ENCODE measurements at places on chromosomes 1 and 21.

DNA sequence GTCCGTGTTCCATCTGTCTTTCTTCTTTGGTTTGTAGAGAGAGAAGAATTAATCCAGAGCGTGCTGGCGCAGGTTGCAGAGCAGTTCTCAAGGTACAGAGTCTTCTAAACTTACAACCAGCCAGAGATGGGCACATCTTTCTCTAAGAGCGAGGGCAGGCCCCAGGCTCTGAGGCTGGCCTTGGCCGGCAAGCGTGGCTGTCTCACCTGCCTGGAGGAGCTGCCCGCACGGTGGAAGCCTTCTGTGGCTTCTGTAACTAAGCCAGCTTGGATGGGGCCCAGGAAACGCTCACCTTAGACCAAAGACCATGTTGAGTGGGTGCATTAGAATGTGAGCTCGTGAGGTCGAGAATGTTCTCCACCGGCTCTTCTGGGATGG lies 78.6 kb downstream of the PDE9A start:
- no peak for DNase-seq

DNA sequence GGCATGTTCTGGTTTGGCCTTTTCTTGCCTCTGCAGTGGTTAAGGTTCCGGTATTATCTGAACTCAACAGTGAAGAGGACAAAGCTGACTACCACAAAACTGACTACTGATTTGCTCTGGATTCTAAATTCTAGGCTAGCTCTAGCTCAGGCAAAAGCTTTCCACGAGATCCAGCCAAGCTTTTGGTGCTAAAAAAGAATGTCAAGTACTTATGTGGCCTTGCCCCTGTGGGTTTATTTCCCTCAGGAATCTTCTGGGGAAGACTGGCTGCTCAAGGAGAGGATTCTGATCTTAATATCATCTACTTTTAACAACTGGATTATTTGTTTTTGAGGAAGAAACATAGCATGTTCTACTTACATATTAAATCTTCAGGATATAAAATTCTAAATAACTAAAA lies 26.1 kb upstream of the MTMR11 start:
- DNase-seq, result no peak

DNA sequence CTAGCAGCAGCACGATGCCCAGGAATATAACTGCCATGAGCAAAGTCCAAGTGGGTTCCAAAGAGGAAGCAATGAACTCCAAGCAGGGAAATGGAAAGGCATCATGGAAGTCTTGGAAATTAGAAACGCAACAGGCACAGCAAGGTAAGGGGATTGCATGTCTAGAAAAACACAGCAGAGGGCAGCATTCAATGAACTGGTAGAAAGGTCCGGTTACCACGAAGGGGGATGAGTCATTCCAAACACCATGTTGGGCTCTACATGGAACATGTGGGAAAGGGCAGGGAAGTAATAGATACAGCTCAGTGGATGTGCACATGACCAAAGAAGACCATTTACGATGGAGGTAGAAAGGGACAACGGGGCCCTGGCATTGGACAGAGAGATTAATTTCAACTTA lies 36.4 kb downstream of the RXRG start:
- no peak for DNase-seq

DNA sequence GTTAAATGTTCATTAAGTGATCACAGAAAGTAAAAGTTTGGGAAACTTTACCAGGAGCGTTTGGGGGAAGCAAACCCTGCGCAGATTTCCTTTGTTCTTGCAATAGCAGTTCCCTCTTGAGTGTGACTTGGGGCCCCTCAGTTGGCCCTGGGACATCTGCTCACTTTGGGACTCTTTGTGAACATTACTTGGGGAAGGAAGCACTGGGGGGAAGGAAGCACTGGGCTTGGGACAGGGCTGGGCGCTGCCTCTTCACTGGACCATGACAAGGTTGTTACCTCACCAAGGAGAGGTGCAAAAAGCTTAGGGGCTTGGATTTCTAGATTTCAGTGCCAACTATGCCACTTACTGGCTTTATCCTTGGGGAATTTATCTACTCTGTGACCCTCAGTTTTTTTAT lies 63.5 kb downstream of the ETS2 start:
- DNase-seq, result no peak

DNA sequence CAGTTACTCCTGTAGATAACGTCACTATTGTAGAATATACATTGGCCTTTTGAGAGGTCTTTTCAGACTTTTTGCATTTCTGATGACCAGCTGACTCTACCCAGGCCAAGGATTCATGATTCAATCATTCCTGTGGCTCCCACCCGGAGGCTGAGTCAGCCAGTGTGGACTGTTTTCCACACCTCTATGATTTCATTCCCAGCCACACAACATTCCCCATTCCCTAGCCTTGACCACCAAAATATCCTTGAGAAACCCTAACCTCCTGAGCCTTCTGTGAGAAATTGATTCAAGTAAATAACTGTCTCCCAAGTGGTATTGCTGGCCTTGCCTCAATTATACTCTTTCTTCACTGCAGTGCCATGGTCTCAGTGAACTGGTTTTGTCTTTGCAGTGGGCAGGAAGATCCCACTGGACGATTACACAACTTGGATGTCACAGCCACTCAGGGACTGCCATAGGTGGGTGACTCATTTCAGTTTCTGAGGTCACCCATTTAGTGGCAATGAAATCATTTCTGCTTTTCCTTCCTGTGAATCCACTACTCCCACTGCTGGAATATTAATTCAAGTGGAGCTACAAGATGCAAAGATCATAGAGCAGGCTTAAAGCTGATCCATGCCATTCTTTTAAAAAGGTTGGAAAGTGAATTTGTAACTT lies 518.6 kb upstream of the ZP4 start:
- no peak for DNase-seq

GRCh38 chr21:18499761-18500376 lies 96.3 kb upstream of the TMPRSS15 start:
- peak; percentile 67 for DNase-seq

GRCh38 chr21:43902441-43902840 lies 37.4 kb downstream of the AGPAT3 start:
- no peak for DNase-seq

GRCh38 chr1:61743431-61743705 lies 1.1 kb downstream of the PATJ start:
- DNase-seq, result no peak

- DNase-seq, result peak; percentile 66
Observed at GRCh38 chr1:51518586-51519047, 449 bp downstream of the EPS15 start.

- DNase-seq, result no peak
Observed at GRCh38 chr1:31783846-31784245, 19.7 kb upstream of the ADGRB2 start.

GRCh38 chr21:42991992-42992740 lies 17.8 kb downstream of the PKNOX1 start:
- no peak for DNase-seq

DNA sequence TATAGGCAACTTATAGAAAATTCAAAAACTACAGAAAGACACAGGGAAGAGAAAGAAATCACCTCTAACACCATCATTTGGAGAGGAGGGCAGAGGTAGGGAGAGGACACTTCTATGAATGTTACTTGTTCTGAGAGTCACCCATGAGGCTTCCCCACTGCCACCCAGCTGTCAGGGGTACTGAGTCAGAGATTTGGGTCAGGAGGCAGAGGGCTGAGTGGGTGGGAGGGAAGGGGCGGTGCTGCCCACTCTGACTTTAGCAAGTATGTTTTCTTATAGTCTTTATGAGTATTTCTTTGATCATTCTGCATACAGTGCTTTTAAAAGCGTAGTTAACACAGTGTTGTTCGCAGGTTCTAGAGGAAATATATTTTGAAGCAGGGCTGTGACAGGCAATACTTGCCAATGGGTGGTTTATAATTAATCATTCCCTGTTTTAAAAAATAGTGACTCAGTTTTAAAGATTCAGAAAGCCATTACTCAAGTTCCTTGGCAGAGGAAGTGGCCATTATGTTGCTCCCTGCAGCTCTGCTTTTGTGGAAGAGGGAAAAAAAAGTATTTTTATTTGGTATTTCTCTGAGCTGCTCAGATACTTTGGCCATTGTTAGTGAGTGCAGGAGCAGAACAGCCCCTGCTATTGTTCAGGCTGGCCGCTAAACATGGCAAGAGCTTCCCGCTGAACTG lies 18.3 kb downstream of the IL6R start:
- peak; percentile 48 for DNase-seq

DNA sequence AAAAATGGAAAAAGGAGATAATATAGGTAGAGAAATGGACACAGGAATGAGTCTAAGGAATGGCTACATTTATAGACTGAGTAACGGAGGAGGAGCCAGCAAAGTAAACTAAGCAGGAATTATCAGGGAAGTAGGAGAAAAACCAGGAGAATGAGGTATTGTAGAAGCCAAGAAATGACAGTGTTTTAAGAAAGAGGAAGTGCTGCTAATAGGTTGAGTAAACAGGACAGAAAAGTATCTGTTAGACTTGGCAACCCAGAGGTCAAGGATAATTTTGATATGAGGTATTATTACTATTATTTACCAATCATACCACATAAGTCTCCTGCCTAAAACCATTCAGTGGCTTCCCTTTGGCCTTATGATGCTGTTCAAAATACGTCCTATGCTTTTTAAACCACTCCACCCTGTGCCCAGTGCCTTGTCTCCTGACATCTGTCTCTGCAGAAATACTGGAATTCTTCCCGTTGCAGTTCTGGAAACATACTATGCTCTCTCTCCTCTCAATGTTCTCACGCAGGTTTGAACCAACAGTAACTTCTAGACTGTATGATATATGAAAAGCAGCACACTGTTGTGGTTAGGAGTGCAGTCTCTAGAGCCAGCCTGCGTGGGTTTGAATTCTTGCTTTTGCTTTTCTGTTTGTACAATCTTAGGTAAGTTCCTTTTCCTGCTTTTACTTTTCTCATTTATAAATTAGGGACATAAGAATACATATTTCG lies 24.6 kb upstream of the NEK7 start:
- no peak for DNase-seq

DNA sequence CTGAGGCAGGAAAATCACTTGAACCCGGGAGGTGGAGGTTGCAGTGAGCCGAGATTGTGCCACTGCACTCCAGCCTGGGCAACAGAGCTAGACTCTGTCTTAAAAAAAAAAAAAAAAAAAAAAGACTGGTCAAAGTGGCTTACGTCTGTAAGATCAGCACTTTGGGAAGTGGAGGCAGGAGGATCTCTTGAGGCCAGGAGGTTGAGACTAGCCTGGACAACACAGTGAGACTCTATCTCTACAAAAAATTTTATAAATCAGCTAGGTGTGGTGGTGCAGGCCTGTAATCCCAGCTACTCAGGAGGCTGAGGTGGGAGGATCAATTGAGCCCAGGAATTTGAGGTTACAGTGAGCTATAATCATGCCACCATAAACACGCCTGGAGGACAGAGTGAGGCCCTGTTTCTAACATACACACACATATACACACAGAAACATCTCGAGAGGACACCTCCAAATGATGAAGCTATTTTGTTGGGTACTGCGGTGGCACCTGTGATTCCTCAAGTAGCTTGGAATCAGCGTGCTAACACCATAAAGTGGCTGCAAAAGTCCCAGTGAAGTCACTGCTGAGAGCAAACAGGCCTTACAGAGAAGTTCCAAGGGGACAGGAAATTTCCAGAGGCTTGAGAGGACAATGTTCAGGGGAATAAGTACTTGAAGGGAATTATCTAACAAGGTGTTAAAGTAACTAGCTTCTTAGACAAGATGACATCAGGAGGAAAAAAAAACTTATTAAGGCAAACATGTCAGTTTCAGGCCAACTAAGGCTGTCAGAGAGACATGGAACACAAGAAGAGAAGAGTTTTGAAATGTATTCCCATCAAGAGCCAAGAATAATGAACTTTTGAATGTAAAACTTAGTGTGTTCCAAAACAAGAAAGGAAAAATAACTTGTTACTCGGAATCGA lies 1.3 kb downstream of the NADK start:
- DNase-seq, result no peak

- DNase-seq, result no peak
Observed at GRCh38 chr1:113808450-113809195, 3.7 kb downstream of the RSBN1 start.

DNA sequence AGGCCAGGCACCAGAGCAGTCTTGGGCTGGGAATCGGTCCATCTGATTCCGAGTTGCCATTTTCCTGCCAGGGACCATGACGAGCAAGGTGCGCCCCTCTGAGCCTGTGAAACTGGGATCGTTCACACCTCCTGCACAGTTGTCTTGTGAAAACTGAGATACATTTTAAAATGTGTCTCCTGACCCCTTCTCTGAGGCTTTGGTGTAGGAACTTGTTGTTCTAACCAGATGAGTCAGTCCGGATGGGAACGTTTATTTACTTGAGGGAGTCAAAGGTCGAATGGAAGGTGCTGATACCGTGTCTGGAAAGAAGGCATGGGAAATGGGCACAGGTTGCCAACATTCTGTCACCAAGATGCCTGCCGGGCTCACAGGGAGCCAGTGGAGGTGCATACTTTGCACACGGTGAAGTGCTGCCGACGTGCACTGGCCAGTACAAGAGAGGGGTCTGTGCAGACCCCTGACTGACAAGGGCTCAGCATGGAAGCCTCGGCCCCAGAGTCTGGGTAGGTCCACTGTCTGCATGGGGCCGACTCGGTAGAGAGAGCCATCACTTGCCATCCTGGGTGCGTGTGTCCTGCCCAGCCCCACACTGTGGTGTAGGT lies 7.4 kb upstream of the KCNN3 start:
- no peak for DNase-seq

GRCh38 chr1:39220891-39221870 lies 16.7 kb downstream of the MACF1 start:
- no peak for DNase-seq

GRCh38 chr1:23524716-23525401 lies 6.2 kb downstream of the E2F2 start:
- DNase-seq, result peak; percentile 44

GRCh38 chr1:231310391-231310934 lies 27.2 kb downstream of the EXOC8 start:
- DNase-seq, result no peak

- no peak for DNase-seq
Observed at GRCh38 chr1:101730559-101730958, 266.2 kb downstream of the OLFM3 start.

DNA sequence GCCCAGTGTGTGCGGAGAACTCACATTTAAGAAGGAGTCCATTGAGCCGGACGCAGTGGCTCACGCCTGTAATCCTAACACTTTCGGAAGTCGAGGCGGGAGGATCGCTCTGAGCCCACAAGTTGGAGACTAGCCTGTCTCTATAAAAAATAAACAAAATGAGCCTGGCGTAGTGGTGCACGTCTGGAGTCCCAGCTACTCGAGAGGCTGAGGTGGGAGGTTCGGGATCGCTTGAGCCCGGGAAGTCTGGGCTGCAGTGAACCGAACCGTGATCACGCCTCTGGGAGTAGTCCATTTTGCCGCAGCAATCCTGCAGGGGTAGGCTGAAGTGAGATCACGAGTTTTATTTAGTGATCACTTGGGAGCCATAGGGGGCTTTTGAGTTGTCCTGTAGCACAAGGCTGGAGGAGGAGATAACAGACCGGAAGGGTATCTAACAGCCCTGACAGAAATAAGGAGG lies 497 bp upstream of the FUCA1 start:
- DNase-seq, result no peak

GRCh38 chr1:11948822-11949458 lies 14.4 kb downstream of the PLOD1 start:
- peak; percentile 50 for DNase-seq

DNA sequence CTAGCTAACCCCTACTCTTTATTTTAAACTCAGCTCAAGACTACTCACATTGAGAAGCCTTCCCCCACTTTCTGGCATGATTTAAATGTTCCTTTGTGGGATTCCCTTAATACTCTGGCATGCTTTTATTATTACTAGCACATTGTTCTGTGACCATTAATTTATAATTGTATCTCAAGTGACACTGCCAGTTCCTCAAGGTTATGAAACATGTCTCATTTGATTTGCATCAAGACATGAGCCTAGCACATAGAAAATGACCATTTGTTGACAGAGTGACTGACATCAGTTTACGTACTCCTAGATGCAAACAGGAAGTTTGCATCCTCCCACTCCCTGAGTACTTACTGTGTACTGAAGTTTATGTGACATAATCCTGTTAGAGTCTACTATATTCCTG lies 15.2 kb downstream of the RGS4 start:
- DNase-seq, result no peak
